ENCODE measurements at places on chromosomes 6 and 20.
A peak's percentile ranks its signal among the peaks of the same experiment; 100 is the strongest.

DNA sequence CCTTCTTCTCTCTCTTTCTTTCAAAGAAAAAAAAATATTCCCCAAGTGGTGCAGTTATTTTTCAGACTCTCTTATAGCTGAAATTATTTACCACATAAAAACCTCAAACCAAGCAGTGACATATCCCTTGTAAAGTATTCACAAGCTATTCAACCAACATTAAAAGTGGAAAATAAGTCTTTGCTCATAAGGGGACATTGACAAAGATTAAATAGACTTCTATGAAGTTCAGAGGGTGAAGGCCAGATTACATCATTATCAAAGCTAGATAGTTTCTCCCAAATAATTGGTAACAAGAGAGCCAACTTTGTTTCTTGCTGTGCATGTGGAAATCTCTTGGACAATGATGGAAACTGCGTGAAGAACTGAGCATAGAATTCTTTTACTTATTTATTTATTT, 379.8 kb upstream of the RSPO3 start:
- no peak for DNase-seq

- DNase-seq = no peak
Measured at GRCh38 chr6:90934966-90935365, 348.1 kb upstream of the MAP3K7 start.

- no peak for DNase-seq
Measured at GRCh38 chr20:59693587-59693986, 89.2 kb downstream of the PHACTR3 start.

DNA sequence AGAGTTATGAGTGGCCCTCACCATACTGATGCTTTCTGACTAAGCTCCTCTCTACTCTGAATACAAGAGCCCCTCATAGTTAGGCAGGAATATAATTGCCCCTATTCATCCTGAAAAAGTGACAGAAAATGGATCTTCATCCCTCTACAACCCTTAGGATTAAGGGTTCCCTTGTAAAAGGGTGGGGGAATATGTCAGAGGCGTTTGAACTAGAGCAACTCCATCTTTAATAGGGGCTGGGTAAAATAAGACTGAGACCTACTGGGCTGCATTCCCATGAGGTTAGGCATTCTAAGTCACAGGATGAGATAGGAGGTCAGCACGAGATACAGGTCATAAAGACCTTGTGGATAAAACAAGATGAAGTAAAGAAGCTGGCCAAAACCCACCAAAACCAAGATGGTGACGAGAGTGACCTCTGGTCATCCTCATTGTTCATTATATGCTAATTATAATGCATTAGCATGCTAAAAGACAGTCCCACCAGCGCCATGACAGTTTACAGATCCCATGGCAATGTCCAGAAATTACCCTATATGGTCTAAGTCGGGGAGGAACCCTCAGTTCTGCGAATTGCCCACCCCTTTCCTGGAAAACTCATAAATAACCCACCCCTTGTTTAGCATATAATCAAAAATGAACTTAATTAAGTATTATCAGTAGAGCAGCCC, 4.7 kb upstream of the GTF3C6 start:
- DNase-seq = no peak

GRCh38 chr6:149190224-149190831, 127.2 kb upstream of the TAB2 start:
- peak; percentile 34 for DNase-seq

- no peak for DNase-seq
Measured at GRCh38 chr20:38125157-38126056, 39.7 kb downstream of the TGM2 start.
